ENCODE measurements at places on chromosomes 1 and 21. TPM values are rescaled to one million over a fixed set of nuclear protein-coding genes. Genes with fewer than 3 reads are reported as not detected.

- H3K36me3 ChIP-seq: no peaks in the 10 kb centered on the region
- H3K4me3 ChIP-seq: no peak overlapping the region
- no peaks in the 10 kb centered on the region for H3K4me1 ChIP-seq
- no peak overlapping the region for H3K27ac ChIP-seq
- H3K27me3 ChIP-seq: no peaks in the 10 kb centered on the region
- DNase-seq: no peak
Observed at GRCh38 chr1:163227126-163227525, 24.4 kb upstream of the RGS5 start.

DNA sequence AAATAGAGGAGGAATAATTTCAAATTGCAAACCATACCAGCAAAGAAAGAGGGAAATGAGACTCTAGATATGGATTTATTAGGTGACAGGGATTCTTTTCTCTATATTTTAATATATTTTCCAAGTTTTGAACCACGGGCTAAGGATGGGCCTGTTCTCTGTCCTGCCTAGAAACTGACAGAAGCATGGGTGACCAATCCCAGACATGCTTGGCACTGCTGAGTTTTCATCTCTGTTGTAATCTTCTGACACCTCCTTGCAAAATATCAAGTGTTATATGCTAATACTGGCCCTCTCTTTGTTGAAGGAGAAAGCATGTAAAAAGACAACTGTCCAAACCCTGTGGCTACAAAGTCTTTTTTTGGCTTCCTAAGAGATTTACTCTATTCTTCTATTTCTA is 774 bp upstream of the ANGPTL7 start:
- no peak overlapping the region for H3K4me3 ChIP-seq
- no peaks in the 10 kb centered on the region for H3K4me1 ChIP-seq
- no peaks in the 10 kb centered on the region for H3K27me3 ChIP-seq
- DNase-seq: no peak
- H3K27ac ChIP-seq: no peak overlapping the region

Gene AMY1B
- 0.76 TPM for total RNA-seq

DNA sequence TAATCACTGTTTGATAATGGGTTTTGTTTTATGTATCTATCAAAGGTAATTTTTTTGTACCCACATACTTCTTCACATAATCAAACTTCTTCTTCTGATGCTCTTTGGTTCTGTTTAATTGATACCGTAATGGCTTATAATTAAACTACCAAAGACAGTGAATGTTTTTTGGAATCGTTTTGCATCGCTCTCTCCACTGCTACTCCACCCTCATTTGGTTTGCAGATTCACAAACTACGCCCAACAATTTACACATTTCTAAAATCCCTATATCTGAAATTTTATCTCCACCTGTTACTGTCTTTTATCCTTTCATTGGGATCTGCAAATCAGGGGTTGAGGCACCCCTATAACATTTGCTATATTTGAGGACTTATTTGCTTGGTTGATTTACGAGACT is 319.6 kb downstream of the RWDD3 start:
- H3K27ac ChIP-seq: no peak overlapping the region
- no peaks in the 10 kb centered on the region for H3K36me3 ChIP-seq
- DNase-seq: no peak
- no peaks in the 10 kb centered on the region for H3K27me3 ChIP-seq
- H3K4me3 ChIP-seq: no peak overlapping the region

Gene SERINC2
- total RNA-seq: 45.9 TPM

Measured in upper lobe of left lung (tissue), 6 donors.